ENCODE measurements at places on chromosomes 16 and 17.

DNA sequence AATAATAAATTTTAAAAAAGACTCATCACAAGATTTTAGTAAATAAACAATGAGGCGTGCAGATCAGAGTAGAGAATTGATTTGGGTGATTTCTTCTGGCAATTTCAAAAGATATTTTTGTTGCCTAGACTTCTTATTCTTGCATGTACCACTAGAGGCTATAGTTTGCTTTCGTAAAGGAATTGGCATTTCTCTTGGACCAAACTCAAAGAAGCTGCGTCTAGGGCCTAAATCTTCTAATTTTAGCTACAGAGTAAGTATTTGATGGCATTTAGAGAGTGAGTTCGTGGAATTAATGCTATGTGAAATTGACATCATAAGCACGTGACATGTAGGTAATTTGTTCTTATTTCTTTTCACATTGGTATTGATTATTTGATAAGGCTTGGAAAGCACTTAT, 24.4 kb upstream of the ABCC11 start:
- no peak for DNase-seq

DNA sequence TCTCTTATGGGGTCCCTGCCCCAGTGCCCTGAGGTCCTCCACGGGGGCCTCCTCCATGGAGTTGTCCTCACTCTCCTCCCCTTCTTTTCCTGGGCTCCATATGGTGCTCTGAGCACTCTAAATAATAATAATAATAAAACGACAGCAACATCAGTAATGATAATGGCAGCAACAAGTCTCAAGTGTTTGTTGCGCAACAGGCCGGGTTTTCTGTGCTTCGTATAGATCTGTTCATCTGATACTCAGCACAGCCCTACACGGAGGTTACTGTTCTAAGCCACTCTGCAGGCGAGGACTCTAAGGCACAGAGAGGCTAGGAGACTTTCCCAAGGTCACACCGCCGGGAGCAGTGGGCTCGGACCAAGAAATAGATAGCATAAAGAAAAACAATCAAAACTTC, 13.7 kb downstream of the CIBAR2 start:
- no peak for DNase-seq

- no peak for DNase-seq
Observed at GRCh38 chr17:63066158-63066813, 100.3 kb downstream of the TANC2 start.

DNA sequence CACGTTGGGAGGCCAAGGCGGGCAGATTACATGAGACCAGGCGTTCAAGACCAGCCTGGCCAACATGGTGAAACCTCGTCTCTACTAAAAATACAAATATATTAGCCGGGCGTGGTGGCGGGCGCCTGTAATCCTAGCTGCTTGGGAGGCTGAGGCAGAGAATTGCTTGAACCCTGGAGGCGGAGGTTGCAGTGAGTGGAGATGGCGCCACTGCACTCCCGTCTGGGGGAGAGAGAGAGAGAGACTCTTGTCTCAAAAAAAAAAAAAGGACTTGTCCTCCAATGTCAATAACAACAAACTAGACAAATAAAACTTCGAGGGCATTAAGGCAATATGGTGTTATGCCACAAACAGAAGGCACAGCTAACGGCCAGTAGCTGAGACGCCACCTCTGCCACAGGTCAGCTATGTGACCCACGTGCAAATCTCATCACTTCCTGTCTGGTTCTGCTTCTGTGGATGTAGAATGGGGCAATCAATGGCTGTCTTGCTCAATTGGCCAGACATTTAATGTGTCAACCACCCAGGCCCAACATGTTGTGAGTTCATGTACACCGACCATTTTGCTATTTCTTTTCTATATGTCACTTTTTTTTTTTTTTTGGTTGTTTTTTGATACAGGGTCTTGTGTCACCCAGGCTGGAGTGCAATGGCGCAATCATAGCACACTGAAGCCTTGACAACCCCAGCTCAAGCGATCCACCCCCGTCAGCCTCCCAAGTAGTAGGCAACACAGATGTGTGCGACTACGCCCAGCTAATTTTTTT, 834 bp upstream of the TXNDC11 start:
- DNase-seq = peak; percentile 47

DNA sequence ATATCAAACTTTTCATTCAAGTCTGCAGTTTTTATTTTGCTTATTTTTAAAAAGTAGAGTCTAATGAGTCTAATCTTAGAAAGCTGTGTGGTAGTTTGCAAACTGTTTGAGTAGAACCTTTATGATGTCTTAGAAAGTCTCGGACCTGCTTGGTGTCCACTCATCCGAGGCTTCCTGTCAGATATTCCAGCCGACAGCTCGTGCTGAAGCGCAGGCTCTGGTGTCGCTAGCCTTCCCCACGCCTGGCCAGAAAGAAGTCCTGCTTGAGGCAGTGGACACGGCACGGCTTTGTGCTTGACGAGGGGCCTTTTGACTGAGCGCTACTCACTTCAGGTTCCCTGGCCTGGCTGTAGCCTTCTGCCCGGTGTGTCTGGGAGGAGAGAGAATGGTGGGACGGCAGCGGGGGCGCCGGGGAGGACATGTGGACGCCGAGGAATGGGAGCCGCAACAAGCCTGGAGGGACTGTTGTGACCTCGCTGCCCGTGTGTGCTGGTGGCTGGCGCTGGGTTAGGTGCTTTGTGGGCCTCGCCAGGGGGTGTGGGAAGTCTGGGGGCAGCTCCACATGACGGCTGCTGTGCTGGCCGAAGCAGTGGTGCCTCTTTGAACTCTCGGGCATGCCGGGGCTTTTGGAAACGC, 33.5 kb downstream of the BANP start:
- no peak for DNase-seq

- no peak for DNase-seq
Observed at GRCh38 chr17:9175700-9176467, 154.6 kb downstream of the NTN1 start.

DNA sequence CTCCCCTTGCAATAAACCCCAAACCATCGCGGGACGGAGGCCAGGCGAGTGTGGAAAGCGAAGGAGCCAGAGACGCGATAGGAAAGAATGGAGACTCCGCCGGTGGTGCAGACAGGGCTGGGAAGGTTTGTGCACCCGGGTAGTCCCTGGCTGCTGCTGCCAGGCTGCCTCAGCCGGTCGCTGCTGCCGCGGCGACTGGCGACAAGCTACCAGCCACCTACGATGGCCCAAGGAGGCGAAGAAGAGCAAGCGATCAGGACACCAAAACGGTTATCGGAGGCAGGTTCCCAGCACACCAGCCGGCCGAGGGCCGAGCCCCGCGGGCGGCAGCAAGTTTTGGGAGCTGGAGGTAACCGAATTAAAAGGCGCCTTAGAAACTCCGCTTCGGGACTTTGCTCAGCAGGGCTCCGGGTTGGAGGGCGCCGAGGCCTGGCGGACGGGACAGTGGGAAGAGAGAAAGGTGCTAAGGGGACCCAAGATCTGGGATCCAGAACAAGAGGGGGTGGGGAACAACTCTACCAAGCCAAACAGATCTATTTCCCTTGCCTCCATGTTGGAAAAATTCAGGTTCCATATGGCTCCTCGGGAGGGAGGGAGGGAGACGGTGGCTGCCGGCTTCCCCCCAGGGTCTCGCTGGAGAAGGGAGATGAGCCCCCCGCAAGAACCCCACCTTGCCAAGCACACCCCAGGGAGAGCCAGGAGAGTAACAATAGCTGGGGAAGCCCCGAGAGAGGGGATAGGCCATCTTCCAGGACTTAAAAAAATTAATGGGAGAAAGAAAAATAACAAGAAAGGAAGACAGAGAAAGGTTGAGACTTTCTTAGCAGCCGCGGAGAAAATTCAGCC, 9.7 kb upstream of the HOXB2 start:
- DNase-seq = no peak

DNA sequence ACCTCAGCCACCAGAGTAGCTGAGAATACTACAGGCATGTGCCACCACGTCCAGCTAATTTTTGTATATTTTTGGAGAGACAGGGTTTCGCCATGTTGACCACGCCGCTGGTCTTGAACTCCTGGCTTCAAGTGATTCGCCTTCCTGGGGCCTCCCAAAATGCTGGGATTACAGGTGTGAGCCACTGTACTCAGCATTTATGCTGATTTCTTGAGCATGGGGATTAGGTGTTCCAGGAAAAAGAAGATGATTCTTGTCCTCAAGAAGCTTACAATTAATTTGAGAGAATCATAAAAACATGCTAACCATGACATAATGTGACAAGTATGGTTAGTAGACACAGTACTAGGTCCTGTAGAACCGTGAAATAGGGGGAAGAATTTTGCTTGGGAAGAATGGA, 30.9 kb downstream of the NACA2 start:
- no peak for DNase-seq

GRCh38 chr17:73191443-73192205, 1.2 kb upstream of the COG1 start:
- DNase-seq = peak; percentile 80

- no peak for DNase-seq
Observed at GRCh38 chr16:58345574-58346354, 46.5 kb upstream of the GINS3 start.

- DNase-seq = no peak
Observed at GRCh38 chr17:2174468-2175293, 119.8 kb downstream of the HIC1 start.

GRCh38 chr17:80941171-80941570, 50.5 kb upstream of the CHMP6 start:
- no peak for DNase-seq
